ENCODE measurements at places on chromosomes 11 and 22.

DNA sequence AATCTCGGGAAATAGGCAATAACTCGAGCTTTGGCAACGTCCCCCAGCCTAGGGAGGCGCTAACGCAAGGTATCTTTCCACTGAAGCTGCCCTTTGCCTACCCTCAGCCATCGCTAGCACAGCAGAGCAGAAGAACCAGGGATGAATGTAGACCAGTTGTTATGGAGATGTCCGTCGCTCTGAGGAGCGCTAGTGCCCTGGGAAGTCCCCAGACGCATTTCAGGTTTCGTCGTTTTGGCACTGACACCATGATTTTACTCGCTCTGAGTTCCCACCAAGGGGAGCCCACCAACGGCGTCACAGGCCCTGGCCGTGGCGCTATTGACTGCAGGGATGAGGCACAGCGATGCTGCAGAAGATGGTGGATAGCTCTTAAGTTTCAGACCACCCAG, 22.7 kb upstream of the BDNF start:
- no peak for DNase-seq

- no peak for DNase-seq
Measured at GRCh38 chr11:121281698-121282097, 10.9 kb upstream of the SC5D start.

GRCh38 chr11:79309407-79309806, 131.4 kb downstream of the TENM4 start:
- no peak for DNase-seq

- DNase-seq: peak; percentile 98
Measured at GRCh38 chr11:63871962-63872799, 33.3 kb downstream of the MARK2 start.

DNA sequence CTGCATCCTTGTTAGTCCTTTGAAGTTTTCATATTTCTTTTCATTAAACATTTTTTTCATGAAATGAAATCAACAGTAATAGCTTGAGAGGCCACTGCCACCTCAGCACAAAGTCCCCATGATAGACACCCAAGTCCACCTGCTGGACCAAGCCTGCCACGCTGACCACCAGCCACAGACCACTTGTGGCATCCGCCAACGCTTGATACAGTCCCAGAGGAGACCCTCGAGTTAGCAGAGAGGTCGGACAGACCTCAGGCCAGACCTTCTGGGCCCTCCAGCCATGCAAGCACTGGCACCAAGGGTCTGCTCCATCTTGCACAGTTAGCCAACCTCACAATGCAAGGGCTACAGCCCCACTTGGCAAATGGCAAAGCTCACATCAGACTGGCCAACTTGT, 91.8 kb upstream of the RTL6 start:
- DNase-seq: no peak

DNA sequence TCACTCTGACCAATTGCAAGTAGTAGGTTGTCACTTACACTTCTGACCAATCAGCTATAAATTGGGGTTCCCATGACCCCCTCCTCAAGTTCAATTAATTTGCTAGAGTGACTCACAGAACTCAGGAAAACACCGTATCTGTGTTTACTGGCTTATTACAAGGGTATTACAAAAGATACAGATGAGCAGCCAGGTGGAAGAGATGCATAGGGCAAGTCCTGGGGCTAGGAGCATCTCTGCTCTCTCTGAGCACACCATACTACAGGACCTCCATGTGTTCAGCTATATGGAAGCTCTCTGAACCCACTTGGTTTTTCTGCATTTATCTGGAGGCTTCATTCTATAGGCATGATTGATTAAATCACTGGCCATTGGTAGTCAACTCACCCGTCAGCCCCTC, 11.3 kb upstream of the GRK3 start:
- no peak for DNase-seq

DNA sequence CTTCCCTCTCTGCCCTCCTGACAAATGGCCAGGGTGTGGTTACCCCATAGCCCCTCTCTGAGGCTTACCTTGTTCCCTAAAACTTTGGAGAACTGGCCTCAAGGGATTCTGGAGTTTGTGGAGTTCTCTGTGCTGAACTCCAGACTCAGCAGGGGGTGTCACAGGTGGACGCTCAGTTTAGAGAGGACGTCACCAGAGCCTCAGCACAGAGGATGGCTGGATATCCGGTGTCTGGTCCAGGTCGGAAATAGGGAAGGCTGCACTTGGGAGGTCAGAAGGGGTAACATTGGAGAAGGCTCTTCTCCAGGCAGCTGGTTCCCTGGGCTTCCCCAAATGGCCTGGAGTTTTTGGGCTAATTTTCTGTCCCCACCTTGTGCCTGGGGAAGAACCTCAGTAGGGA, 64.2 kb downstream of the ADAMTS15 start:
- no peak for DNase-seq

- no peak for DNase-seq
Measured at GRCh38 chr11:3245071-3245470, 12.9 kb upstream of the MRGPRE start.

- DNase-seq: no peak
Measured at GRCh38 chr11:46966773-46967172, 30.2 kb downstream of the CSTPP1 start.

Data from HL-60 (cell line).